ENCODE measurements at places on chromosomes 5 and 9. TPM values are rescaled to one million over a fixed set of nuclear protein-coding genes. Genes with fewer than 3 reads are reported as not detected.

Gene SLC1A1
- total RNA-seq: 6.9 TPM

Gene KIF4B
- total RNA-seq: 0.05 TPM

DNA sequence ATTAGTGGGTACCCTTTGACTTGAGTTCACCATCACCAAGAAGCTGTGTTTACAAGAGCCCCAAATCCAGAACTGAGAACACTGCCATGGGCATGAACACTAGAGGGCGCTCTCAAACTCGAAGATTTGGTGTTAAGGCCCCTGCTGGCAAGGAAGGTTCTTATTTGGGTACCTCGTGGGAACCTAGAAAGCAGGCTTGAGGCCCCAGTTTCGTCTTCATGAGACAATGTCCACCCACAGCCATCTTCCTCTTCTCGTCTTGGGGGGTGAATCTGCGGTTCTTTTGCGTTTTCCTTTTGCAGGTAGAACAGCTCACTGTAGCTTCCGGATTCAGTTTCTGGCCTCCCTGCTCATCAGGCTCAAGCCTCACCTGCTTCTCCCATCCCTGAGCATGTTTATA, 184.0 kb downstream of the SEMA5A start:
- DNase-seq: no peak

- no peak for DNase-seq
These were observed 25.2 kb downstream of the TDRD7 start for GRCh38 chr9:97437051-97437600.

GRCh38 chr9:136847088-136847825, 2.0 kb upstream of the PHPT1 start:
- DNase-seq: no peak

DNA sequence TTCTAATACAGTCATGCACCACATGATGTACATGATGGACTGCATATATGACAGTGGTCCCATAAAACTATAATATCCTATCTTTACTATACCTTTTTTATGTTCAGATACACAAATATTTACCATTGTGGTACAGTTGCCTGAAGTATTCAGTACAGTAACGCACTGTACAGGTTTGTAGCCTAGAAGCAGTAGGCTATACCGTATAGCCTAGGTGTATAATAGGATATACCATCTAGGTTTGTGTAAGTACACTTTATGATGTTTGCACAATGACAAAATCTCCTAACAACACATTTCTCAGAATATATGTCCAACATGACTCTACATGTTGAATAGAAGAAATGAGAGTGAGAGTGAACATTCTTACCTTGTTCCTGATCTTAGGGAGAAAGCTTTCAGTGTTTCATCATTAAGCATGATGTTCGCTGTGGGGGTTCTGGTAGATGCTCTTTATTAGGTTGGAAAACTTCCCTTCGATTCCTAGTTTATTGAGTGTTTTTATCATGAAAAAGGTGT, 31.8 kb downstream of the AMBP start:
- DNase-seq: no peak

Data from urinary bladder (tissue), 4 donors.